ENCODE measurements at places on chromosomes 7 and 10.

DNA sequence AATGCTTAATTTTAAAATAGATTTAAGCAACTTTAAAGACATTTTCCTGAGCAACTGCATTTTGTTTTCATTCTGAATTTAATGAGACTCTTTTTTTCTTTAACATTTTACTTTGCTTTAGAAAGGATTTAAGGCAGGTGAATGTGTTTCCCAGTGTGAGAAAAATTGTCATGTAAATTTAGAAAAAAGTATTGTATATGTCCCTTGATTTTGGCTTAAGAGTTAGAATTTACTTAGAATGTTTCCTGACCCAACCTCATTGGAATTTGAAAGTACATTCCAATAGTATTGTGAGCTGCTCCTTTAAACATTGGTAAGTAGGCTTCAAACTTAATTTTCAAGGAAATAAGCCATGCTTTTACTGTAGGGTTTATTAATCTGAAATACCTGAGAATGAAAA lies 110.2 kb downstream of the PTEN start:
- no peak for DNase-seq

DNA sequence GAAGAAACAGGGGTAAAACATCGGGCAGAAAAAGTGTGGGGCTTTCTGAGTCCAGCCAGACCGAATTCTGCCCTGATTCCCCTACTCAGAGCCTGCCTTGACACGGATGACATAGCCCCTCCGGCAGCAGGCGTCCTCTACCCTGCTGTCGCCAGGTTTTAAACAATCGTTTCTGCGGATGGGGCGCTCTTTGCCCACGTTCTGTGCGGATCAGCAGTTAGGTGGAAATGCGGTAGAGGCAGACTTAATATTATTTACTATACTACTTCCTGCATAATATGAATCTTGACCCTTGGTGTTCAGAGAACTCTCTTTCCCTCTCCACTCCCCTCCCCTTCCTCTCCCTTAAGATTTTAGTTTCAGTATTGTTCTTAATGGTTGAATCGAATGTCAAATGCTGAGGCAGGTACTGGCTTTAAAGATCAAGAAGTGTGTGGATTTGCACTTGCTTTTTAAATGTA lies 2.4 kb downstream of the GATA3 start:
- DNase-seq = peak; percentile 63

DNA sequence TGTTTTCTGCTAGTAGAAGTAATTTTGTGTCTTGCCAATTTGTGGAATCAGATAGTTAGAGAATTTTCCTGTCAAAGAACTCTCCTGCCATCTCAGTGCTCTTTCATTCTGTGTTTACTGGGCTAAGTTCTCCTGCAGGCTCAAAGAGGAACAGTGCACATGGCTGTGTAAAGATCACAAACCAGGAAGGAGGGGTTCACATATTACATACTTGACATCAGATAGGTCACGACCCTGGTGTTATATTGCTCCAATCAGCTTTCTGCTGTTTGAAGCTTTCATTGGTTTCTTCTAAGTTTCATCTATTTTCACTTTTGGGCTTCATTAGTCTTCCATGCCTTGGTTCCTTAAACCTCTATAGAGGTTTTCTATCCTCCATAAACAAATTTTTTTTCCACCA lies 13.5 kb upstream of the ELMO1 start:
- DNase-seq = no peak

DNA sequence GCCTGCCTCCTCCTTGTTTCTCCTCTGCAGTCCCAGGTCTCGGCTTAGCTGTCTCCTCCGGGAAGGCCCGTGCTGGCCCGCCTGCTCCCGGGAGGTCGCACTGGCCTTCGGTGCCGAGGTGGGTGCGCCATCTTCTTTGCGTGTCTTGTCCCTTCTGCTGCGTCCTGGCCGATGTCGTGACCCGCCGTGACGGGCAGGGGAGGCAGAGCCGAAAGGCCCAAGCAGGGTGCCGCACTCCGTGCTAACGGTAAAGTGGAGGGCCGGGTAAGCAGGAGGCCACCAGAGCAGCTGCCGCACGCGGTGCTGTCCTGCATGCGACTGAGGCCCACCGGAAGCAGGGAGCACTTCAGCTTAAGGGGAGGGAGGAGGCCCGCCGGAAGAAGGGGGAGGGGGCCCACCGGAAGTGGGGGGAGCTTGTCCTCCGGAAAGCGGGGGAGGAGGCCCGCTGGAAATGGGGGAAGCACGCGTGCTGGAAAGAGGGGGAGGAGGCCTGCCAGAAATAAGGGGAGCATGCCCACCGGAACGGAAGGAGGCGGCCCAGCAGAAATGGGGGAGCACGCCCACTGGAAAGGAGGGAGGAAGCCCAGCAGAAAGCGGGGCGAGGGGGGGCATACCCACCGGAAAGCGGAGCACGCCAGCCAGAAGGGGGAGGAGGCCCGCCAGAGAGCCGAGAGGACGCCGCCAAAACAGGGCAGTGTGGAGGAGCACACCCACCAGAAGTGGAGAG lies 71.4 kb downstream of the PROSER2 start:
- no peak for DNase-seq

- DNase-seq = no peak
Observed at GRCh38 chr10:101670635-101671034, 24.3 kb downstream of the FBXW4 start.

DNA sequence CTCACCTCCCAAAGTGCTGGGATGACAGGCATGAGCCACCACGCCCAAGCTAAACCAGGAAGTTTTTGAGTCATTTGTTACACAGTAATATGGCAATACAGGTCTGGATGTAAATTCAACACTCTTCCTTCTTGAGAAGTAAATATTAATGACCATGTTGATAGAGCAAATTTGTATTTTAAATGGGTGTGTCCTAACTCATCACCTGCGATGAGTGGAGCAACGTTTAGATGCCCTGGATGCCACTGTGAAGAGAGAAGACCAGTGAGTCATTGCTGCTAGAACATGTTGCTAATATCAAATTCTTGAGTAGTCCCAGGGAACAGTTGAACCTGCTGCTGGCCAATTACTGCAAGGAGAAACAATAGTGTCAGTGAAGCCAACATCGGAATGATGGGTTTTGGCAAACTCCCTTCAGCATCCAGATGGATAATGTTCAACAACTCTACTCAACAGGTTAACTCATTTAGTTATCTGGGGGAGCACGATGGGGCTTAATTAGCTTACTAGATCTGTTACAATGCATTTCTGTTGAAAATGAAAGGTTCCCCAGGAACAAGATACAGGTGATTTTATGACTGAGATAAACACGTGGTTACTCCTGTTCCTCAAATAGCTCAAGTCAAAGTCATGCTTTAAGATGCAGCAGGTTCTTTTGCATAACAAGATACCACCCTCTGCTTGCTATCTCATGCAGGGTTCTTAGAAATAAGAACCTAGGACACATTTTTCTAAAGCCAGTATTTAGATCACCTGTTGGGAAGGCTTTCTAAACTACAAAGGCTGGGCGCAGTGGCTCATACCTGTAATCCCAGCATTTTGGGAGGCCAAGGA lies 146.8 kb downstream of the CALN1 start:
- DNase-seq = no peak

- DNase-seq = peak; percentile 90
Observed at GRCh38 chr7:130938661-130939060, 204.7 kb upstream of the KLF14 start.

- DNase-seq = no peak
Observed at GRCh38 chr10:93287775-93288174, 194.4 kb downstream of the MYOF start.

GRCh38 chr7:145692237-145692950 lies 424.2 kb upstream of the CNTNAP2 start:
- no peak for DNase-seq

DNA sequence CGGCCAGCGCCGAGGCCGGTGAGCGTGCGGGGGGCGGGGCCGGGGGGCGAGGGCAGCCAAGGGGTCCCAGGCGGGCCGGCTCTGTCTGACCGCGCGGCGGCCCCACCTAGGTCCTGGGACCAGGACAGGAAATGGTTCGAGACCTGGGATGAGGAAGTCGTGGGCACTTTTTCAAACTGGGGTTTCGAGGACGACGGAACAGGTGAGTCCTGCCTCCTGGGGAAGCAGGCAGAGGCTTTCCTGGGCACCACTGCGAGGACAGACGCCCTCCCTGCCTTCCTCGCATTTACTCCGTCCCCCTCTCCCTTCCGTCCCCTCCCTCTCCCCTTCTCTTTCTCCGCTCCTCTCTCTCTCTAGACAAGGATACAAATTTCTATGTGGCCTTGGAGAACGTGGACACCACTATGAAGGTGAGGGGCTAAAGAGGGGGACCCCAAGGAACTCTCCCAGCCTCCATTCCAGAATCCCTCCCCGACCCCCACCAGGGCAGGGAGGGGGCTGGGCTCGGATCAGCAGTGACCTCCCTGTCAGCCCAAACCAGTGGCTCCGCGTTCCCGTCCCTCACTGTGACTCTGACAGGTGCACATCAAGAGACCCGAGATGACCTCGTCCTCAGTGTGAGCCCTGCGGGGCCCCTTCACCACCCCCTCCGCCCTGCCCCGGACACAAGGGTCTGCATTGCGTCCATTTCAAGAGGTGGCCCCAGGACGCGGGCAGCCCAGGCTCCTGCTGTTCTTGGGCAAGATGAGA lies 2.6 kb upstream of the MUC12 start:
- DNase-seq = no peak

GRCh38 chr7:421136-421991 lies 98.3 kb downstream of the PDGFA start:
- DNase-seq = no peak

- DNase-seq = no peak
Observed at GRCh38 chr7:148620749-148621359, 30.3 kb downstream of the C7orf33 start.

- DNase-seq = no peak
Observed at GRCh38 chr7:94338921-94339371, 55.7 kb upstream of the COL1A2 start.

DNA sequence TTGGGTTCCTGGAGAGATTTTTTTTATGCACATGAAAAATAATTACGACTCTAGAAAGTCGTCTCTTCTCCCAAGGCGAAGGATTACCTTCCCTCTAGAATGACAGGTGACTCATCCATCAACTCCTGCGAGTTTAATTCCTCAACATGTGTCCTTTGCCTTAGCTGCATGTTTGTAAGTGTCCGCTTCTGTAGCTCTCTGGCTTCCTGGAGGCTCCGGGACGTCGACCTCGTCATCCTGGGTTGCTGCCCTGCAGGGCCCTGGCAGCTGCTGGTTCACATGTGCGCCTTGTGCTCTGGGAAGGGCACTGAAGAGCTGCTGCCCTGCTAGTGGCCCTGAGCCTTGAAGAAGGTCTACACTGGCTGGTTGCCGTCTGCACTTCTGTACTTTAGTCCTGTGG lies 210.2 kb downstream of the MLLT10 start:
- no peak for DNase-seq

GRCh38 chr7:92622685-92623084 lies 32.5 kb upstream of the FAM133B start:
- no peak for DNase-seq

- peak; percentile 76 for DNase-seq
Observed at GRCh38 chr10:122515588-122516231, 44.8 kb upstream of the DMBT1 start.

DNA sequence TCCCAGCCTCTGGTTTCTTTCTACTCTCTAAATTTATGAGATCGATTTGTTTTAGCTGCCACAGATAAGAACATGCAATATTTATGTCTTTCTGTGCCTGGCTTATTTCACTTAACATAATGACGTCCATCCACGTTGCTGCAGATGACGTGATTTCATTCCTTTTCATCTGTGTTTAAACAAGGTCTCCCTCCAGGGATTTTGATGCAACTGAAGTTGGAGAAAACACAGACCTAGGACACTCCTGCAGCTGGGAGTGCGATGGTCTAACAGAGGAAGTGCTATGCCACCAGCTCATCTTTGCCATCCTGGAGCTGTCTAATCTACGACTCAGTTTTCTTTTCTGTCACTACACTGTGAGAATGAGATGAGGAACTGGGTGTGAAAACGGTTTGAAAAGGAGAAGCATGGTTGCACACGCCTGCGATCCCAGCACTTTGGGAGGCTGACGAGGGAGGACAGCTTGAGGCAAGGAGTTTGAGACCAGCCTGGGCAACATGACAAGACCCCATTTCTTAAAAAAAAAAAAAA lies 1.5 kb upstream of the KCTD7 start:
- DNase-seq = no peak

GRCh38 chr10:29757551-29758297 lies 123.0 kb upstream of the SVIL start:
- no peak for DNase-seq

DNA sequence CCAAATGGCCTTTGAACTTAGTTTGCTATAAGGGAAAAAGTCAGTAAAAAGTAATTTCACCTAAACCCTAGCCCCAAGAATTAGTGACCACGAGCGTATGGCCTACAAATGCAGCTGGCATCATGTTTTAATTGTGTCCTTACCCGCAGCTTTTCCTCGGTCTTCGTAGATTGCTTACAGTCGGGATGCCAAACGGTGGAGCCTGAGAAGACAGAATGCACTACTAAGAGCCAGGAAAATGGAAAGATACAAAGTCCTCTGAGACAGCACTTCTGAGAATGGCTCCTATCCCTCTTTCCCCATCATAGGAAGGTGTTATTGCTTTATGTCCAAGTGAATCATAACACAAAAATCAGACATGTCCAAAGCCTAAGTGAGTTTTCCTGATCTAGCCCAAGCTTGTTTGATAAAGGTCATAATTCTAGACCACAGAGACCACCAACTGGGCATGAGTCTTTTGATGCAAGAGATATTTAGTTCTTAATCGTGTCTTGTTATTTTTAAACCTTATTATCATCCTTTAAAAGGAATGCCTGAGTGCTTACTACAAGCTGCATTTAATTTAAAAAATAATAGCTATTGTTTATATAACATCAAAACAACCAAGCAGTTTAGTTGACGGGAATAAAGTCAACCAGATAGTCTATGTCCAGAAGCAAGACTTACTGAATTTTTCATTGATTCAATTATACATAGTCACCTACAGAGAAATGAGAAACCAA lies 83.7 kb upstream of the AFAP1L2 start:
- no peak for DNase-seq

DNA sequence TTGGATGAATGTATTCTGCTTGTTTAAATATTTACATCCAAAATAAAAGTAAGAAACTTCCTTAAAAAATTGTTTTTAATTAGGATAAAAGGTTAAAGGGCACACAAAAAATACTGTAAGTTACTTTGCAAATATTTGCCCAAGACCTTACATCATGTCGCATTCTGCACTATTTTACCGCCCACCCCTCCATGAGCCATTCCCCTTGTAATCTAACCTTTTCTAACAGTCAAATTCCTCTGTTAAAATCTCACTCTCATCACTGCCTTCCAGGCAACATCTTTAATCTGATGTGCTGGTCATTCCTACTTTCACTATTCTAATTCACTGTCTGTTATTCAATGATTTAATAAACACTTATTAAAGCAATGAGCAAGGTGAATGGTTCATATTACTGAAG lies 23.2 kb downstream of the TSPAN12 start:
- DNase-seq = no peak

All from CD4-positive, alpha-beta memory T cell (primary cell).